GM23338 (cell line): ENCODE measurements at places on chromosomes 5 and 9. TPM values are rescaled to one million over a fixed set of nuclear protein-coding genes. Genes with fewer than 3 reads are reported as not detected.

DNA sequence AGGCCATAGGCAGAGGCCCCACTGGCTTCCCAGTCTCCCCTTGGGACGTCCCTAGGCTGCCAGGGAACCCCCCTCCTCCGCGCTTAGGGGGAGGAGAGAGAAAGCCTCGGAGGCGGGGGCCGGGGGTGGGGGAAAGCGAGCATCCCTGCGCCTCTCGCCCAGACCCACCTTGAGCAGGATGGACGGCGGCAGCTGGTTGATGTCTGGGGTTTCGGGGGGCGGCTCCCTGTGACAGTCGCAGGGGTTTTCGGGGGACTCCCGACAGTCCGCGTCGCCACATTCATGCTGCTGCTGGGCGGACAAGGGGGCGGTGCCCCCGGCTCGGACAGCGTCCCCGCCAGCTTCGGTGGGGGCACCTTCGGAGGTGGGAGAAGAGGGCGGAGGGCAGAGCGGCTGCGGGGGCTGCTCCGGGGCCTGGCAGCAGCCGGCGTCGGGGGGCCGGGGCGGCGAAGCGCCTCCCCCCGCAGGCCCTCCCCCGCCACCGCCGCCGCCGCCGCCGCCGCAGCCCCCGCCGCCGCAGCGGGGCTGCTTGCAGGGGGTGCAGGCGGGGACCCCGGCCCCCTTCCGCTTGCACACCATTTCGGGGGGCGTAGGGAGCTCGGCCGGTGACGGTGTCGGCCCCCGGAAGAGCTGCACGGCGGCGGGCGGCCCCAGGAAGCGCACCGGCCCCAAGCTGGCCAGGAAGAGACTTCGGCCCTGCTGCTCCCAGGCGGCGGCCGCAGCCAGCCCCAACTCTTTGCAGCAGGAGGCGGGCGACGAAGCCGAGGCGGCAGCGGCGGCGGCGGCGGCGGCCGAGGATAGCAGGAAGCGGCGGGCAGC is 1.2 kb downstream of the FBXL17 start:
- DNase-seq, result peak; percentile 81
- no peak overlapping the region for H3K27ac ChIP-seq

- no peaks in the 10 kb centered on the region for H3K36me3 ChIP-seq
- H3K27ac ChIP-seq, result no peak overlapping the region
- no peak for DNase-seq
- H3K4me1 ChIP-seq, result no peaks in the 10 kb centered on the region
- H3K4me3 ChIP-seq, result no peak overlapping the region
Measured at GRCh38 chr5:41365369-41365768, 145.0 kb downstream of the PLCXD3 start.

- peak overlapping the region; percentile 57 for H3K4me3 ChIP-seq
- H3K27ac ChIP-seq, result peak overlapping the region; percentile 98
Measured at GRCh38 chr5:50667023-50667652, 701 bp downstream of the PARP8 start.

The LMNB1 gene
- 269 and 299 TPM in 2 replicates for total RNA-seq

- H3K36me3 ChIP-seq, result peaks cover 9% of the 10 kb centered on the region; the same call in 1 of the 2 replicates
- H3K27me3 ChIP-seq, result no peaks in the 10 kb centered on the region
- peaks cover 7% of the 10 kb centered on the region; the same call in 1 of the 2 replicates for H3K4me1 ChIP-seq
- no peak for DNase-seq
Measured at GRCh38 chr9:137721899-137722298, 103.1 kb downstream of the EHMT1 start.

GRCh38 chr5:131068076-131068475 is 97.0 kb downstream of the HINT1 start:
- H3K36me3 ChIP-seq, result no peaks in the 10 kb centered on the region
- H3K4me1 ChIP-seq, result no peaks in the 10 kb centered on the region
- H3K27me3 ChIP-seq, result no peaks in the 10 kb centered on the region
- DNase-seq, result no peak

- DNase-seq, result no peak
- H3K4me3 ChIP-seq, result no peak overlapping the region
- no peaks in the 10 kb centered on the region for H3K36me3 ChIP-seq
- H3K27me3 ChIP-seq, result no peaks in the 10 kb centered on the region
Measured at GRCh38 chr5:42349163-42349562, 74.1 kb upstream of the GHR start.

The CACFD1 gene
- 12.0 and 18.2 TPM in 2 replicates for total RNA-seq

The CFAP157 gene
- 0.17 TPM in 1 of 2 replicates, not detected in the other for total RNA-seq

DNA sequence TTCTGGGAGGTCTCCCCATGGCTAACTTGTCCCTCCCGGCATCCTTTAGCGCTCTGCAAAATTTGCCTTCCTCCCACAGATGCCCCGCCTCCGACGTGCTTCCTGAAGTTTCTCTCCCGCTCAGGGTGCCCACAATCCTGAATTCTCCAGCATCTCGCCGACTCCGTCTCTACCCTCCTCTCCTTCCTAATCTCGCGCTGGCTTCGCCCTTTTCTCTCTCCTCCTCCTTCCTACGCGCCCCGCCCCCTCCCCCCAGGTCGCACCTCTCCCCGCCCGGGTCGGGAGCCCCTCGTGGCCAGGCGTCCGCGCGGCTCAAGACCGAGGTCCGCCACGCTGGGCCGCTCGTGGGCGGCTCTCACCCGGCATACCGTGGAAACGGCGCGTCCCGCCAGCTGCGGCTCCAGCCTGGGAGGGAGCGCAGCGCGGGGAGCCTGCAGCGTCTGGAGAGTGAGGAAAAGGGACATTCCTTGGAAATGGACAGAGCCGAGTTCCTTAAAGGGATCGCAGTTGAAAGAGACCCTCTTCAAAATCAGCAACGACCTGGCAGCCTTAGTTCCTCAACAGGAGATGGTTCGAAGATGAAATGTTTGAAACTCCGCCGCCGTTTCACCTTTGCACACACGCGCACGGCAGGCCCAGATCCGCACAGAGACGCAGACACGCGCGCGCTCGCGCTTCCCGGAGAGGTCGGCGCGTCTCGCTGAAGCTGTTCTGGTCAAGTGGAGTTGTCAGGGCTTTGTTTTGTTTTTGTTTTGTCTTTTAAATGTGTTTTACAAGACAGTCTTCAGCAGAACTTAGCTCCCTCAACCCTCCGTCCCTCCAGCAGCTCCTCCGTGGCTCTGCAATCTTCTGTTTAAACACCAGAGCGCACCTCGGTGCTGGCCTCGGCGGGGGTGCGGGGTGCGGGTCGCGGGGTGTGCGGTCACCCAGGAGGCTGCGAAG is 5.0 kb upstream of the IRX2 start:
- peaks cover 57% of the 10 kb centered on the region for H3K4me1 ChIP-seq
- DNase-seq, result peak; percentile 95
- peaks cover 85% of the 10 kb centered on the region for H3K27me3 ChIP-seq
- H3K36me3 ChIP-seq, result no peaks in the 10 kb centered on the region
